ENCODE measurements at places on chromosomes 2 and 18.

- no peaks in the 10 kb centered on the region for H3K27me3 ChIP-seq
- no peaks in the 10 kb centered on the region for H3K4me1 ChIP-seq
- H3K4me3 ChIP-seq: no peak overlapping the region
- no peak for DNase-seq
- no peak overlapping the region for H3K27ac ChIP-seq
- H3K36me3 ChIP-seq: peaks cover 24% of the 10 kb centered on the region
These were observed 3.8 kb upstream of the CDKL4 start for GRCh38 chr2:39247512-39248043.

DNA sequence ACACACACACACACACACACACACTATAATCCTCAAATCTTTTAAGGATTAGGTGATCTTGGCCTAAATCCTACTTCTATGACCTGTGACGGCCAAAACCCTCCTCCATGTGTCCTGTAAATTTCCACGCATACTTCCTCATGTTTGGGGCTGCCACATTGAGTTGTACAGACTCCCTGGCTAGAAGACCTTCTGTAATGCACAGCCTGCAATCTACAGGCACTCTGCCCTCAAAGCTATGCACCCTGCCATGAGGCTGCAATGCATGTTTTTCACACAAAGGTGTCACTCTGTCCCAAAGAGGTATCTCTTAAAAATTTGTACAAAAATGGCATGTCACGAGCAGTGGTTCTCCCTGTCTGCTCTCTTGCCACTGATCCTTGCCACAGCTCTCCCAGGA, 26.4 kb upstream of the B4GALT6 start:
- H3K4me3 ChIP-seq: no peak overlapping the region
- no peak for DNase-seq
- no peaks in the 10 kb centered on the region for H3K36me3 ChIP-seq
- no peak overlapping the region for H3K27ac ChIP-seq
- no peaks in the 10 kb centered on the region for H3K4me1 ChIP-seq
- H3K27me3 ChIP-seq: no peaks in the 10 kb centered on the region

DNA sequence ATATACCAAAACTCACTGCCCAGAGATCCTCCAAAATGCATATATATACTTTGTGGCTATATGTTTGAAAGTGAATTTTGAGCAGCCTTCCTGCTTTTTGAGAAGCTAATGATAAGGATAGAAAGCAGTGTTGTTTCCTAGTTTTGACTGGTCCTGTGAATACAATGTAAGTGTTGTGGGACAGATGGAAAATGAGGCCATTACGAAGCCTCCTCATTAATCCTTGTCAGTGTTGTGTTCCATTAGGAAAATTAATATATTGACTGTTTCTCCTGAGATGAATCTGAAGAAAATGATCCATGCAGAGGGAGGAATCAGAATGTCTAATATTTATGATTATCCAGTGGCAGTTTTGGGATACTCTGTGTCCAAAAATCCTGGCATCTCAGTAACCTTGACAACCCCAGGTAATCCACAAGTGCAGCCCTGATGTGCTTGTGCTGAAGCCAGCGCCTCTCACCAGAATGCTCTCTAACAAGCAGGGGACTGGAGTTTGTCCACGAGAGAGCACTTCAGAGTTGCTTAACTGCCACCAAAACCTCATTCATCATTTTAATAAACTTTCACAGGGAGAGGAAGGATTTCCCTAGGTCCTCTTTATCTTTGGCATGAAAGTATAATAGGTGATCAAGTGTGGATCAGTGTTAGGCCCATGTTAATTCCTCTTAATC, 418.6 kb downstream of the CMPK2 start:
- H3K36me3 ChIP-seq: no peaks in the 10 kb centered on the region
- no peaks in the 10 kb centered on the region for H3K27me3 ChIP-seq
- H3K4me3 ChIP-seq: no peak overlapping the region
- no peak for DNase-seq

GRCh38 chr18:47118981-47119380, 31.3 kb downstream of the HDHD2 start:
- peaks cover 33% of the 10 kb centered on the region for H3K36me3 ChIP-seq
- H3K27me3 ChIP-seq: no peaks in the 10 kb centered on the region
- no peak overlapping the region for H3K27ac ChIP-seq
- H3K4me1 ChIP-seq: no peaks in the 10 kb centered on the region

GRCh38 chr18:8707556-8708300, 2.4 kb downstream of the MTCL1 start:
- no peak for DNase-seq
- H3K27ac ChIP-seq: peak overlapping the region; percentile 94
- H3K36me3 ChIP-seq: peaks cover 20% of the 10 kb centered on the region
- H3K4me3 ChIP-seq: peak overlapping the region; percentile 100
- H3K27me3 ChIP-seq: peaks cover 12% of the 10 kb centered on the region

DNA sequence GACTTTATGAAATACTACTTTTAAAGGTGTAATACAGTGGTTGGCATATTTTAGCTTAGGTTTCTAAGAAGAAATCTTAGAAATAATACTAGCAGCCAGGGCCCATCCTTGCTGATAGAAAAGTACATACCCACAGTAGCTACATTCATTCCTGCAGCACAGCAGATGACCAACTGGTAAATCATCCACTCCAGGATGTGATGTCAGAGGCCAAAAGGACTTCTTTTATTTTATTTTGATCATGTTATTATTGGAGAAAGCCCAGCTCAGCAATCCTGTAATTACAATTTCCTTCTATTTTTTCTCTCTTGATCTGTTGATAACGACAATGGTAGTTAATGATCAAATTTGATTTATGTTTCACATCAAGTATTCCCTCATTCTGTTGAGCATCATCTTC, 18.0 kb upstream of the TTN start:
- peaks cover 4% of the 10 kb centered on the region for H3K4me1 ChIP-seq
- DNase-seq: no peak
- H3K36me3 ChIP-seq: no peaks in the 10 kb centered on the region
- H3K27ac ChIP-seq: no peak overlapping the region
- H3K4me3 ChIP-seq: no peak overlapping the region
- H3K27me3 ChIP-seq: no peaks in the 10 kb centered on the region

- no peaks in the 10 kb centered on the region for H3K36me3 ChIP-seq
- no peaks in the 10 kb centered on the region for H3K4me1 ChIP-seq
- DNase-seq: no peak
- no peaks in the 10 kb centered on the region for H3K27me3 ChIP-seq
These were observed 690.4 kb upstream of the NRXN1 start for GRCh38 chr2:51722311-51722710.

DNA sequence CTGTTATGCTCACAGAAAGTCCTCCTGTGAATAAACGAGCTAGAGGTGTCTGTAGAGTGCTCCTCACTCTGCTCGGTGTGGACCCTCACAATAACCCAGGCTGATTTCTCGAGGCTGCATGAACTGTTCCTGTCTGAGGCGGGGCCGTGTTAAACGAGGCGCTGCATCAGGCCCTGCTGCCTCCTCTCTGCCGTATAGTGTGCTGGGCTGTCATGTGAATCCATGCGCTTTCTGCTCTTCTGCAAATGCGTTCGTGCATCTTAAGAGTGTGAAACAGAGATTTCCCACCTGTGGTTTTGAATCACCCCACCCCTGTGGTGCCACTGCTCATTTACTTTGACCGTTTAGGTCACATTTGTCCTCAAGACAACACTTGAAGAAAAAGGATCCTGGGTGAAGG, 26.2 kb downstream of the TRAF3IP1 start:
- DNase-seq: no peak
- H3K27ac ChIP-seq: no peak overlapping the region
- H3K4me1 ChIP-seq: no peaks in the 10 kb centered on the region
- no peak overlapping the region for H3K4me3 ChIP-seq
- H3K27me3 ChIP-seq: no peaks in the 10 kb centered on the region
- H3K36me3 ChIP-seq: no peaks in the 10 kb centered on the region

- H3K27me3 ChIP-seq: peaks cover 8% of the 10 kb centered on the region
- H3K36me3 ChIP-seq: no peaks in the 10 kb centered on the region
- DNase-seq: no peak
- H3K27ac ChIP-seq: no peak overlapping the region
- H3K4me1 ChIP-seq: no peaks in the 10 kb centered on the region
These were observed 15.5 kb downstream of the MROH2A start for GRCh38 chr2:233793465-233794127.

- H3K27ac ChIP-seq: peak overlapping the region; percentile 79
- H3K27me3 ChIP-seq: no peaks in the 10 kb centered on the region
- peaks cover 47% of the 10 kb centered on the region for H3K36me3 ChIP-seq
- H3K4me1 ChIP-seq: peaks cover 34% of the 10 kb centered on the region
- no peak for DNase-seq
- no peak overlapping the region for H3K4me3 ChIP-seq
These were observed 21.7 kb downstream of the COX7A2L start for GRCh38 chr2:42339191-42339912.

GRCh38 chr2:74821177-74822126, 12.5 kb upstream of the HK2 start:
- H3K27me3 ChIP-seq: peaks cover 1% of the 10 kb centered on the region
- no peak overlapping the region for H3K4me3 ChIP-seq
- no peak overlapping the region for H3K27ac ChIP-seq
- H3K36me3 ChIP-seq: no peaks in the 10 kb centered on the region
- no peak for DNase-seq

GRCh38 chr2:118987886-118988285, 45.9 kb downstream of the MARCO start:
- no peaks in the 10 kb centered on the region for H3K36me3 ChIP-seq
- no peak overlapping the region for H3K27ac ChIP-seq
- H3K4me3 ChIP-seq: no peak overlapping the region

GRCh38 chr2:53407363-53408080, 360.1 kb upstream of the CHAC2 start:
- no peaks in the 10 kb centered on the region for H3K4me1 ChIP-seq
- no peak overlapping the region for H3K4me3 ChIP-seq
- H3K27me3 ChIP-seq: peaks cover 3% of the 10 kb centered on the region

DNA sequence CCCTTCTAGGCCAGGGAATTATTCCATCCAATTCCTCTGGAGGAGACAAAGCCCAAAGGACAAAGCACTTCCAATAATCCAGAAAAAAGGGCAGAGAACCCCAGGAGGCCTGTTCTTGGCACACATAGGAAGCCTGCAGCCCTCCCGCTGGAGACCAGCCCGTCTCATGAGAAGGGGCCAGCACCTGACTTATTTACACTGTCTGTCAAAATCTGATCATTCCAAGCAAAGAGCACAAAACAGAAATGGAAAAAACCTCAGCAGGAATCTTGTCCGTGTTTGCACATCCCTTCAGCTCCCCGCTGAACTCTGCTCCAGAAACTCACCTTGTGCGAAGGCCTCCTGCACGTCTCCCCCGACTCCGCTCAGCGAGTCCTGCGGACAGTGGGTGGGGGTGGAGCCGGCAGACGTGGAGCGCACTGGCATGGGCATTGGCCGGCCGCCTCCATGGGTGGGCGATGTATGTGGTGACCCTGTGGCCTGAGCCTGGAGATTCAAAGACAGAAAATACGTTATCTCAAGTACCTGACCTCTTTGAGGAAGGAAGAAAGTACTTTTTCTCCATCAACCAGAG, 46.2 kb upstream of the DNMT3A start:
- H3K4me1 ChIP-seq: peaks cover 24% of the 10 kb centered on the region
- H3K27me3 ChIP-seq: no peaks in the 10 kb centered on the region
- H3K4me3 ChIP-seq: no peak overlapping the region
- H3K27ac ChIP-seq: no peak overlapping the region

Data from type B pancreatic cell (in vitro differentiated cells).